ENCODE measurements at places on chromosomes 1 and 21.

DNA sequence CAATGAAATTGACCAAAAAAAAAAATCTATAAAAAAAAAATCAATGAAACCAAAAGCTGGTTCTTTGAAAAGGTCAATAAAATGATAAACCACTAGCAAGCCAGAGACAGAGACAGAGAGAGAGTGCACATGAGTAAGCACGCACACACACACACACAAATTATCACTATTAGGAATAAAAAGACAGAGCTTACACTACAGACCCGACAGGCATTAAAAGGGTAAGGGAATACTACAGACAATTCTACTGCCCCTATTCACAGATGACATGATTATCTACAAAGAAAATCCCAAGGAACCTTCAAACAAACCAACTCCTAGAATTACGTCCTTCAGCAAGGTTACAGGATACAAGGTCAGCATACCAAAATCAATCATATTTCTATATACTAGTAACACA, 38.6 kb downstream of the TARBP1 start:
- DNase-seq = no peak

DNA sequence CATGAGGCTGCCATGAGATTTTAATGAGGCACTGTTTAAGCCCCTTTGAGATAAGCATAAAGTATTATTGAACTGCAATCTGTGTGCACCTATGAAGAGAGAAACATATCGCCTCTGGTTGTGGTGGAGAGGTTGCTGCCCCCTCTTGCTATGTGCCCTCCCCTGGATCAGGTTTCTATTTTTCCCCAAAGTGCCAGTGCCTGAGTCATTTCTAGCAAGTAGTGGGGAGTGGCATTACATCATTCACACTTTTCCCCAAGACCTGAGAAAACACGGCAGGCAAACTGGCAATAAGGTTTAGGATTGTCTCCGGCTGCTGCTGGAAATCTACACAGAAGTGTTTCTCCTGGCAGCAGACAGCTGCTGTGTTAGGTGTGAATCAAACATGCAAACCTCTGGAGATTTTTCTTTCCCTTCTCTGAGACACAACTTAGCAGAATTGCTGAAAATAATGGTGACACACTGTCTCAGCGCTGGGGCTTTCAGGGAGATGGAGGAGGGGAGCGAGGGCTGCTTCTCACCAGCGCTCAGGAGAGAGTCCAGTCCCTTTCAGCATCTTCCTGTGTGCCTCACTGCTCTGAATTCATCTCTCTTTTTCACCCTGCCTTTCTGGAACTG, 13.7 kb upstream of the RGS16 start:
- DNase-seq = no peak

- DNase-seq = no peak
Measured at GRCh38 chr21:23886828-23887724, 1720.2 kb downstream of the MRPL39 start.

GRCh38 chr1:91278754-91279153, 125.9 kb downstream of the HFM1 start:
- no peak for DNase-seq

DNA sequence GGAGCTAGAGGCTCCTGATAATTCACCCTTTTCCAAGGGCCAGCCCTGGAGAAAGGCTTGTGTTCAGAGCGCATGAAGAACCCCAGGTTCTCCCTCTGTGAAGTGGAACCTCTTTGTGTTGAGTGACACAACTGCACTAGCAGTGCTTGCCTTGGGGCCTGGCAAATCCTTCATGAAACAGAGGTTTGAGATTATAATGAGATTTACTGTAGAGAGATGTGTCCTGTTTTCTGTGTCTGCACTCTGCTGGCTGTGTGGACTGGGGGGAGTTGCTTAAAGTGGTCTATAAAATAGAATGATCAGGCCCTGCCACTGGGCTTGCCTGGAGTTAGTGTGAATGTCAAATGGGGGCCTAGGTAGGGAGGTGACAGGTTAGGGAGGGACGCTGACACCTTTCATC, 11.5 kb upstream of the TNFRSF1B start:
- no peak for DNase-seq

GRCh38 chr1:74222701-74223100, 12.5 kb upstream of the TNNI3K start:
- DNase-seq = no peak

GRCh38 chr1:77063118-77063517, 156.1 kb downstream of the PIGK start:
- no peak for DNase-seq

DNA sequence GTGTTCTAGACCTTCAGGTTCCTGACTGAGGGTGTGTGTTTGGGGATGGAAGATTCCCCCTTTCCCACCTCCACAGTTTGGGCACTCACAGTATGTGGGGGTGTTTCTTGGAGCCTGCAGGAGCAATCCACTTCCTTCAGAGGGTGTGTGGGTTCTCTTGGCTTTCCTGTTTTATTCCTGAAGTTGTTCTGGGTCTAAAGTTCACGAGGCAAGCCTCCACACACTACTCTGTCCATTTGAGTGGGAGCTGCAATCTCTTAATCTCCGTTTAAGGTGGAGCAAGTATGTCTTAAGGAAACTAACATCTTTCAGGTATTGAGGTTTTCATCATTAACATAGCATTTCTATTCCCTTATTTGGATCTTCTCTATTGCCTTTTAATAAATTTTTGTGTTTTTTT, 141.8 kb downstream of the TENT5C start:
- DNase-seq = no peak

DNA sequence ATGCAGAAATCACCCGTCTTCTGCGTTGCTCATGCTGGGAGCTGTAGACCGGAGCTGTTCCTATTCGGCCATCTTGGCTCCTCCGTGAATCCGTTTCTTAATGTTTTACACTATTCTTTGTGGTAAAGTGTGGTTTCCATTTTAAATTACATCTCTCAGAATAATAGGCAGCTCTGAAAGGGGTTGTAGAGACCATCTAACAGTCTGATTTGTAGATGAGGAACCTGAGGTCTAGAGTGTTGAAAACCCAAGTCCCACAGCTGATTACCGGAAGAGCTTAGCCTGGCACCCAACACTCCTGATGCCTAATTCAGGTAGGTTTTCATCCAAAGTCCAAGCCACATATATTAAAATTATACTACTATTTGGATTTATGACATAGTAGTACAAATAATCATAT, 144.0 kb downstream of the LEPR start:
- DNase-seq = no peak

DNA sequence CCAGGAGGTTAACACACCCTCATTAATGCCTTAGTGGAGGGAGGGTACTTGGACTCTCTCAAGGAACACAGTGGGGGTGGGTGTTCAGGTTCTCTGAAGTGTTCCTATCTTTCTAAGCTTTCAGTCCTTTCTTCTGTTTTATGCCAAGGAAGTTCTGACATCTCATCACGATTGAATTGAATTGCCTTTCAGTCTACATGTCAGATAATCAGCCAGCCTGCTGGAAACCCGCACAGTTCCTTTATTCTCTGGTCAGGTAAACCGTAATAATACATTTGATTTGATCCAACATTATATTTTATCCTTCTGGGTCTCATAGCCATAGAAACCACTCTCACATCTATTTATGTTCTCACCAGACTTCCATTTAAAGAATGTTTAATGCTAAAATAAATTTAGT, 339.0 kb downstream of the RWDD3 start:
- no peak for DNase-seq

- no peak for DNase-seq
Measured at GRCh38 chr1:24421502-24421901, 5.9 kb downstream of the NIPAL3 start.

DNA sequence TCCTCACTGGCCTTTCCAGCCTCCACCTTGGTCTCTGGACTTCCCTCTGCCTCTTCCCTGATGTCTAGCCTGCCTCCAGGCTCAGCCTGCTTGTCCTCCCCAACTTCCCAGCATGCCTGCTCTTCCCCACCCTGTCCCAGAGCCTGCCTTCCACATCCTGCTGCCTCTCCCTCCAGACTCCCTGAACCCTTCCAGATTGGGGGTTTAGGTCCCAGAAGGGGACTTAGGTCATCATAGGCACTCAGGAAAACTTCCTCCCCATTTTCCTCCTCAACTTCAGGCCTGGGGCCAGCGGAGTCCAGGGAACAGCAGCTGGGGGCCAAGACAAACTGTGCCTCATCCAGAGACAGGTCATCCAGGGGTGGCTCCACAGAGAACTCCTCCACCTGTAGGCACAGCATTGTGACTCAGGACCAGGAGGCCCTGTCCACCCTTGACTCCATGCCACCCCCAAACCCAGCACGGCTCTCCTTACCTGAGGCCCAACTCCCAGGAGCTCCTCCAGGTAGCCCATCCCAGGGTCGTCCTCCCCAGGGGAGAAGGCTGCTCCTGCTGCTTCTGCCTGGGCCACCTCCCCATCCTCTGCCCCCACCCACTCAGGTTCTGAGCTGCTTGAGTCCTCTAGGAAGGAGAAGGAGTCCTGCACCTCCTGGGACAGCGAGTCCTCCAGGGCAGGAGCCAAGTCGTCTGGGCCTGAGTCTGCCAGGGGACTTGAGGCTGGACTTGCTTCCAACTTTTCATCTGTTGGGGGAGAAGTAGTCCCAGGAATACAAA, 3.4 kb upstream of the USF1 start:
- no peak for DNase-seq

DNA sequence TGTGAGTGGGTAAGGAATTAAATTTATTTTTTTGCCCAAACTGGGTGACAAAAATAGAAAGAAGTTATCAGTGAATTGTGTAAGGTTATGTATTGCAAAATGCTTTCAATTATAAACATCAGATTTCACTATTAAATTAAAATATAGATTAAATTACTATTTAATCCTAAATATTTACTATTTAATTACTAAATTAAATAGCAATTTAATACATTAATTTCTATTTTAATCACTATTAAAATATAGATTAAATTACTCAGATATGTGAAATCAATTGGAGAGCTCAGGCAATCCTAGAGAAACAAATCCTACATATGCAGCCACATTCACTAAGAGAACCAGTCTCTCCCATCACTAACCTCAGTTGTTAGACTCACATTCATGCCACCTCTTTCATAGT, 2075.8 kb downstream of the MRPL39 start:
- no peak for DNase-seq

DNA sequence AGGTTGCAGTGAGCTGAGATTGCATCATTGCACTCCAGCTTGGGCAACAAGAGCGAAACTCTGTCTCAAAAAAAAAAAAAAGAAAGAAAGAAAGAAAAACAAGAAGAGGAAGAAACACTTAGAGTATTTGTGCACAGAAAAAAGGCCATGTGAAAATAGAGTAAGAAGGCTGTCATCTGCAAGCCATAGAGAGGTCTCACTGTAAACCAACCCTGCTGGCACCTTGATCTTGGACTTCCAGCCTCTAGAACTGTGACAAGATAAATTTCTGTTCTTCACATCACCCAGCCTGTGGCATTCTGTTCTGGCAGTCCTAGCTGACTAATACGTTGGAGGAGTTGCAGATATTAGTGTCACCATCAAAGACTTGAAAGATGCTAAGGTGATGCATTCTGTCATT, 12.1 kb upstream of the ZDHHC18 start:
- DNase-seq = no peak

GRCh38 chr21:46127239-46128105, 27.9 kb downstream of the FTCD start:
- no peak for DNase-seq

DNA sequence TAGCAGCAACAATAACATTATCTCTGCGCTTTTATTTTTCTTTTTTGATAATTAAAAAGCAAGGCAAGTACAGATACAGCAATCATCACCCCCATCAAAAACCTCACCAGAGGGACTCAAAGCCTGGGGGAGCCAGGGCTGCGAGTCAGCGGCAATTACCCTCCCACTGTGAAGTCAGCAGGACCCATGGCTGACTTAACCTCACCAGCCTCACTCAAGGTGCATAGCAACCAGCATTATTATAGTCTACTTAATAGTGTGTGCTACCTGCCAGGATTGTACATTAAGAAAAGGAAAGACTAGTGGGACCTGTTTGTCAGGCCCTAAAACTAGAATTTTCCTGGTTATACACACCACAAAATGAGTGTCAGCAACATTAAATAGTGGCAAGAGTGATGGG, 28.9 kb upstream of the SERBP1 start:
- no peak for DNase-seq

DNA sequence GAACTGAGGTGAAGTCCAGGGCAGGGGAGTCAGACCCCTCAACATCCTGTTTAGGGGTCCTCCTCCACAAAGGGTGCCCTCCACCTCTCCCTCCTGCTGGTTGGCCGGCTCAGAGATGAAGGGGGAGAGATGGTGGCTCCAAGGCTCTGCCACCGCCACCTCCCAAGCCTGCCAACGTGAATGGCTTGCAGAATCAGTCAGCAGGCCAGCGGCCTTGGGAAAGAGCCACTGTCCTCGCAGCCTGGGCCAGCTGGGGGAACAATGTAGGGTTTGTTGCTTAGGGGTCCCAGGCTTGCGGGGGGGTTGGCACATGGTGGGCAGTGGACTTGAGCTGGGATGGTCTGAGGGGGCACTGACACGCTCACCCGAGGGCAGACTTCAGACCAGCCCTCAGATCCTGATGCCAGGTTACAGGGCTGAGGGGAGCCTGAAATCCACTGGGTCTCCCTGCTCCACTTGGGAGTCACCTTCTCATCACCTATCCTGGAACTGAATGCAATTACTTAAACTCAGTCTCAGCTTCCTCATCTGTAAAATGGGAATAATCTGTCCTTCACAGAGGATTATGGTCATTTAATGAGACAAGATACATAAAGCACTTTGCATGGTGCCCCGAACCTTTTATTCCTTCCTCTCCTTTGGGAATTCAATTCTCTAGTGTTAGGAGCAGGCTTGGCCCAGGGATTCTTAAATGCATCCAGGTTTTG, 8.3 kb downstream of the GPR37L1 start:
- DNase-seq = no peak

DNA sequence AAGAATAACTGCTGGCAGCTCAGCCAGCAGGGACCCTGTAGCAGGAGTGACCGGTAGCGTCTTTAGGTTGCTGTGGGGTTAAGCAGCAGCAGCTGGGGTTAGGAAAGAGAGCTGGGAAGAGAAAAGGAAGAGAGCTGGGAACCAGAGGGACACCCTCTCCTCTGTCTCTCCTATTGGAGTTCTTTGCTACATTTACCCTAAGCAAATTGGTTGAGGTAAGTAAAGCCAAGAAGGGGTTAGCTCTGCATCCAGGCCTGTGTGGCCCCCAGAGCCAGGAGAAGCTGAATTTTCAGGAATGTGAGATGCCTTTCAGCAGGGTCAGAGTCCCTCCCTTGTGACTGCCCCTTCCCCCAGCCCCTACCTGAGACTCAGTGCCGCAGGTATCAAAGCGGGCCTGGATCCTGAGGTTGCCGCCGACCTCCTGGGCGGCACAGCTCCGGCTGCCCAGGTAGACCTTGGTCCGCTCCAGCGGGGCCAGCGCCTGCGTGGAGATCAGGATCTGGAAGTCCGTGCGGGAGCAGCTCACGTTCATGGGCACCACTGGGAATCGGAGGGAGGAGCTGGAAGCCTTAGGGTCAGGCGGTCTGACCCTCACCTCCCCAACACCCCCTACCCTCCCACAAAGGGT, 16.4 kb downstream of the CDCP2 start:
- DNase-seq = no peak

- DNase-seq = no peak
Measured at GRCh38 chr1:242670019-242670418, 145.5 kb upstream of the PLD5 start.

DNA sequence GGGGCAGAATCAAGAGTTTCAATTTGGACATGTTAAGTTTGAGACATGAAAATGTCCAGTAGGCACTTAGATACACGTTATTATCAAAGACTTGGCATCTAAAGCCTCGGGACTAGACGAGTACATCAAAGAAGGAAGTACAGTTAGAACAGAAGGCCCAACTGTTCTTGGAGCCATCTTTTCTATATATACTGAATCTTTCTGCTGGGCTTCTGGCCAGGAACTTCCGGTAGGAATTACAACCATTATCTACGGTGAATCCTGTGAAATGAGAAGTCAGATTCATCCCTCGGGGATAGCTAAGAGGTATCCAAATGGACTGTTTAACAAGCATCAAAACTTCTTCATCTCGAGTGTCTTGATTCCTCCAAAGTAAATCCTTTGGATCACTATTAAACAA, 34.4 kb upstream of the NRDC start:
- DNase-seq = no peak
